Left cardiac atrium (tissue), 4 donors: ENCODE measurements at places on chromosomes 3 and 15. TPM values are rescaled to one million over a fixed set of nuclear protein-coding genes. Genes with fewer than 3 reads are reported as not detected.

DNA sequence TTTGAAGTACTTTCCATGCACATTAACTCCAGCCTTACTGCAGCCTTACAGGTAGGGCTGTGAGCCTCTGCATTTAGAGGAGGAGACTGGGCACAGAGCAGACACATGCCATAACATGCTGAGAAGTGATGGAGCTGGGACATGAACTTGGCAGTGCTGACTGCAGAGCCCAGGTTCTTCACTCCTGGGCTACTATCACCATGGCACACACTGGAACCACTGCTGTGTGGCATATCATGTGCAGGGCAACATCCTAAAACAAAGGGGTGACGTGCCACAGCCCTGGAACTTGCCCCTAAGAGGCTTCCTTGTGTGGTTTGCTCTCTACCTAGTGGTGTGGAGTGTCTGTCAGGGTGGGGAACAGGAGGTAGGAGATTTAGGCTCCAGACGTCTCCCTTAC, 25.4 kb downstream of the EHD4 start:
- no peak for DNase-seq

- no peak for DNase-seq
Measured at GRCh38 chr15:92044203-92044909, 190.8 kb downstream of the SLCO3A1 start.

DNA sequence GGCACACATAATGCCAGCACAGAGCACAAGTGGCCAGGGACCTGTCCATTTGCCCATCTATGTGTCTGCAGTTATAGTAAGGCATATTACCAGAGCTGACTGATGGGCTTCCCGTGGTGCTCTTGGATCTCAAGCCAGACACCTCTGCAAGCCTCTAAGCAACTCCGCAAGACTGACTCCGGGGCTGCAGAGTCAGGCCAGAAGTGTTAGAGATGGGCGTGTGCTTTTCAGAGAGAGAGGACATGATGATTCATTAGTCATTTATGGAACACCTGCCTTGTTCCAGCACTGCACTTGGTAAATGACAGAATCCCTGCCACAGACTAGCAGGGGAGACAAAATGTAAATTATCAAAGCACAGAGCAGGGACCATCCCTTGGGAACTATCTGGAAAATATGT, 559.0 kb downstream of the PDCD6IP start:
- DNase-seq: no peak

DNA sequence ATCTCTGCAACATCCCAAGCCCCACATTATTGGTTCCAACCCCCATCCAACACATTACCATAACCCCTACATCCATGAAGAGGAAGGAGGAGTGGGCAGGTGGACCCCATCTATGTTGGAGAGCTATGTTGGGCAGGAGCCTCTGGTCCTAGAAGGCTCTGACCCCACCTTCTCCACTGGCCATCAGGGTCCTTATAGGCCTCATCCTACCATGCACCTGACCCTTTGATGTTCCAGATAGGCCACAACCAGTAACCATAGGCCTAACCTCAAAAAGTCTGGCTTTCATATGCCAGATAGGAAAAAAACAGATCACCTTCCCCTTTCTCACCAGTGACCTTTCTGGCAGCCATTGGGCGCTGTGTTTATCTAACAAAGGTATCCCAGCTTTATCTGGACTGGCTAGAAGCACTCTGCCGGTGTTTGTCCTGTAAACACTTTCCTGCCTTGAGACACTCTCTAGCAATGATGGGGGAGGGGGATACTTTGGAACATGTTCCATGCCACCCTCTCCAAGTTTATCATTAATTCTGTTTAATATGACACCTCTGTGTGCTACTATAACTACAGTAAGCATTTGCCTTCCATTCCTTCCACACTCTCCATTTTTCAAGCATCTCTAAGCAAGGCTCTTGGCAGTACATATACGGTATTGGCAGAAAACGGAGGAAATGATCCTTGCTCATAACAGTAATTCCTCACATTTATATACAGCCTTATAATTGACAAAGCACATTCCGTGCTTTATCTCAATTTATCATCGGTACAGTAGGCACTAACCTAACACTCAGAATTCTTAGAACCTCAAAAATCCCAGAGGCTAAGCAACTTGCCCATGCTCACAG, 377.1 kb downstream of the VPS13C start:
- no peak for DNase-seq

The CSNK1G1 gene
- 8.6 TPM for total RNA-seq

The LDHAL6B gene
- not detected for total RNA-seq

- DNase-seq: no peak
Measured at GRCh38 chr3:197038679-197039462, 9.3 kb upstream of the MELTF start.

The PEX5L gene
- total RNA-seq: 1.4 TPM

DNA sequence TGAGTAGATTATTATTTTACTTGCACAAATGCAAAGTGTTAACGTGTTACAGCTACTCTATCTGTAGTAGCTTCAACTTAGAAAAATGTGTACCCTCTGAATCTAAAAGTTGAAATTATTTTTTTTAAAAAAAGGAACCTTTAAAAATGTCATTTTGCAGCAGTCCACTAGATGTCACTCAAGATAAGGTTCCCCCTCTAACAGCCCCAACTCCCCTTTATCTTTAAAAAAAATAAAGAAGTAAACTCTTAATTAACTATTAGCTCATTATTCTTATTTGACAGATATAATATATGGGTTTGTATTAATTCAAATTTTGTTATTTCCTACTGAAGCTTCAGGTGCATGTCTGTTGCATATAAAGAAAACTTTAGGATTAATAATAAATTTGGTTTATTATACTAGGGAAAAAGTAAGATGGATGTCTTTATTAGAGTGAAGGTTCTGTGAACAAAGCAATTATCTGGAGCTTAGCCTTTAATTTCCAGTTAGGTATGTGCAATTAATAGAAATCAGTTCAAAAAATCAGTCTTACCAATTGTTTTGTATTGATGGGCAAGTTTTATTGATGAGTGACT, 288.5 kb downstream of the VGLL3 start:
- DNase-seq: no peak

The TRA2B gene
- 56.3 TPM for total RNA-seq

The NMNAT3 gene
- total RNA-seq: 14.8 TPM

The PP2D1 gene
- total RNA-seq: not detected

DNA sequence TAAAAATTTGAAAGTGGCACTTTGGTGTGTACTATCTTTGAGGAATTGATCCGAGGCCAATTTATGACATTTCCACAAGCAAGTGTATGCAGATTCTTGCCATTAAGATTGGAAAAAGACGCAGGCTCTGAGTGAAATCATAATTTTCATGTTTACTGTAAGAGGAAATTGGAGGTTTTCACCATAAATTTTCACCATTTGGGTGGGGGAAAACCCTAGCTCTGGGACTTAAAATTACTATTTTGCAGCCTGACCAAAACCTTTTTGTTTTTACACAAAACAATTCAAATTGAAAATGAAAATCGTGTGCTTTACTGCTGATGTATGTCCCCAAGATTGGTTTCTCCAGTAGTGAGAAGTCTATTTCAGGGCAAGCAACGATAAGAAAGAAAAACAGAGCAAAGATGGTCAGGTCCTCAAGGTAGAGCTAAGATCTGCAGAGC, 282.6 kb downstream of the FOXP1 start:
- no peak for DNase-seq

DNA sequence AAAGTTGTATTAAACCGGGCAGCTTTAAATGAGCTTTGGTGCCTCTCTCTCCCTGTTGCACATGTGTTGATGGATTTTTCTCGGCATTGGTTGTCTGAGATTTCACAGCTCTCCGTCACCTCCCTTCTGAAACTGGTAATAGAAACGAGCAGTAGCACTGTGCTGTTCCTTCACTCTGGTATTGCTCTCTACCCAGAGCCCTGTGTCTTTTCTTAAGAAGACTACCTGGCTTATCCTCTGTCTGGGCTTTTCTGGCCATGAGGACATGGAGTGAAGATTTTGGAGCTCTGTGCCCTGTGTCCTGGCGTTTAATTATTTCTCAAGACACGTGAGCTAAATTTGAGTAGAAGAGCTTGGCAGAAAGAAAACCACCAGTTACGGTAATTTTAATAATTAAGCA, 209.6 kb upstream of the EIF1B start:
- DNase-seq: no peak

DNA sequence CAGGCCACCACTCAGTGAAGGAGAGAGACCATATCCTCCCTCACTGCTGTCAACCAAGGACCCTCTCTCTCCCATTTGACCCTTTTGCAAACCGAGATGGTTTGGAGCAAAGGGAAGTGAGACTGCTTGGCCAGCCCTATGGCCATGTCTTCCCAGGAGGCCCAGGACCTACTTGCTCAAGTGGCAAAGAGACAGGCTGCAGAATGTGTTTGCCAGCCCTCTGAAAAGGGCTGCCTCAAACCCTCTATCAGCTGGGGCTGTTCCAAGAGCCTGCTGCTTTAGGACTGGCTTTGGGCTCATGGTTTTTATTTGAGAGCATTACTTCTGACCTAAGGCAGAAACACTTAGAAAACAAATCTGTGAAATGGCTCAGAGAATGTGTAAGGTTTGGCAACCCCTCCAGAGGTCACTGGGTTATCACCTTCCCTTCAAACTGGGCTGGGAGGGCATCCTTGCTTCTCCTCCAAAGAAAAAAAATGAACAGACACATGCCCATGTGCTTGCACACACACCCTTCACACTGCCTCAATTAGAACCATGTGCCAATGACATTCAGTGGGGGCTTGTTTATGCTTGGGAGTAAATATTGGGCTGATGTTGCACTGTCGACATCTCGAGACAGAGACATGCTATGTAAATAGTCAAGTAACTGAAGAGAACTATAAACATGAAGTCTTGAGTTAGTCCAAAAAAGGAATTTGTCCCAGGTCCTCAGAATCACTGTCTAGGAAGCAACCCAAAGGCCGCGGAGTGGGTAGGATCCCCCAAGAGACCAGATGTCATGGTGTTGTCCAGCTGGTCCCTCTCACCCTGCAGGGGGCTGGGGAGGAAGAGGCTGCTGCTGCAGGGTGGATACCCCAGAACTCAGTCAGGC, 49.8 kb upstream of the CTDSPL start:
- no peak for DNase-seq

DNA sequence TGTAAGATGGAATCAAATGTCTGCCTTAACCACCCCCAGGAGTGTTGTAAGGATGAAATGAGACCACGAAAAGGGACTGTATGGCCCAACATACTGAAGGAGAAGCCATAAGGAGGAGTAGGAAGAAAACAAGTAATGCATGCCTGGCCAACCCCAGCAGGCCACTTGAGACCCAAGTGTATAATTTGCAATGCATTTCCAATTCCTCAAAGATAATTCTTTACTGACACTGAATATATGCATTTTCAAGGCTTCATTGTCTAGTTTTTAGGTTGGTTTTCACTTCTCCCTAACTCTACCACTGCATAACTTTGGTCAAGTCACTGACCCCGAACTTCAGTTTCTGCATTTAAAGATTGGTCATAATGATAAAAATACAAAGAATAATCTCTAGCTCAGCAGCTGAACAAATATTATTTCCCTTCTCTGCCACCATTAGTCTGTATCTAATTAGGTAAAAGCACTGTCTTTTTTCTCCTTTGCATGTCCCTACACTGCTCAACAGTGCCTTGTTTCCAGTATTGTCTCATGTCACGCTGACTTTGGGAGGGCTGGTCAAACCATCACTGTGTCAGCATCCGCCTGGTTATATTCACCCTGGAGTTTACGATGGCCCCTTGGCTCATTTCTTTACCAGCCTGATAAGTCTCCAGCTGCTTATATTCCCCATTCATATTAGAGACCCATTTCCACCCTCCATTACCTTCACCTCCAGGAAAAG, 378.6 kb downstream of the NTRK3 start:
- DNase-seq: no peak

DNA sequence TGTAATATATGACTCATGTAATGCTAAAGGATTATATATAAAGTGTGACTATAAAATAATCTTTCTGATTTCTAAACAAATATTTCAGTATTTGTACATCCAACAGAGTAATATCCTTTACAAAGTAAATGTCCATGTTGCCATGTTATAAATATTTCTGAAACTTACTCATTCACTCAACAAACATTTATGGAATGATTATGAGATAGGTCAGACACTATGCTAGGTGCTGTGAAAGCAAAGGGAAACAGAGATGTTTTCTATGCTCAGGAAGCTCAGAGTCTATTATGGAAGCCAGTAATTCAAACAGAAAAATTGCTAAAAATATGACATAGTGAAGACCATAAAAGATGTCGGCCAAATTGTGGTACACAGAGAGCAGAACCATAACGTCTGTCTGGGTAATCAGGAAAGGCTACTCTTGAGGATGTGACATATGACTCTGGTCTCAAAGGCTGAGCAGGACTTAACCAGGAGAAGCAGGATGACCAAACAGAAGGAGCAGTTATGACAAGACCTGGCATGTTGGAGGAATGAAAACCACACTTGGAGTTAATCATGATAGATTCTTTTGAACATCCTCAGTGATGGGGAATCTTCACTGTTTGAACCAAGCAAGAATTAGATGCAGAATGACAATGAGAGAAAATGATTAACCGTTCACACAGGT, 39.0 kb upstream of the MYO5C start:
- no peak for DNase-seq

The CNTN6 gene
- total RNA-seq: 0.47 TPM

The NR2E3 gene
- not detected for total RNA-seq

DNA sequence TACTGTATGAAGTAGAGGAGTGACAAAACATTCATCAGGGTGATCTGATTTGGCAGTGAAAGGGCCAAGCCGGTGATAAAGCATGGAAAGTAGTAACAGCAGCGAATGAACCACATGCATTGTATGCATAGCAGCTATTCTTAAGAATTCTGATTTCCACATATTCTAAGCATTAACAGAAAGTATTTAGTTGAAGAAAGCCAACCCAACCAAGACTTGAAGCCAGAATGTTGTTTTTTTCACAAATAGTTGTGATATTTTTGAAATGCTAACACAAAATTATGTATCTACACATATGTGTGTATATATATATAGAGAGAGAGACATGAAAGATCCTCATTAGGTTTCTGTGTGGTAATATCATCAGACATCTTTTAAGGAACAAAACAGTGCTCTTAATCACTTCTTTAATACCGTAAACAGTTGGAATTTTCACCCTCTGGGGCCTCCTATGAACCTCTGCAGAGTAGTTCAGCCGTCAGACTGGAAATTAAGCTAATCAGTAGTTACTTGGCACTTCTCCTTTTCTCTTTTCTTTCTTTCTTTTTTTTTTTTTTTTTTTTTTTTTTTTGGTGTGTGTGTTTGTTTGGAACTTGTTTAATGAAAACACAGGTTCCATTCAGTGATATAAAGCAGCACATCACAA, 139.6 kb downstream of the CMSS1 start:
- DNase-seq: no peak

The HIGD2B gene
- not detected for total RNA-seq

GRCh38 chr3:150090006-150090405, 119.3 kb upstream of the PFN2 start:
- DNase-seq: no peak

The HCLS1 gene
- 28.9 TPM for total RNA-seq

- no peak for DNase-seq
Measured at GRCh38 chr15:101210466-101210865, 41.4 kb downstream of the CHSY1 start.

- DNase-seq: no peak
Measured at GRCh38 chr3:132730891-132731580, 8.8 kb upstream of the NPHP3 start.

DNA sequence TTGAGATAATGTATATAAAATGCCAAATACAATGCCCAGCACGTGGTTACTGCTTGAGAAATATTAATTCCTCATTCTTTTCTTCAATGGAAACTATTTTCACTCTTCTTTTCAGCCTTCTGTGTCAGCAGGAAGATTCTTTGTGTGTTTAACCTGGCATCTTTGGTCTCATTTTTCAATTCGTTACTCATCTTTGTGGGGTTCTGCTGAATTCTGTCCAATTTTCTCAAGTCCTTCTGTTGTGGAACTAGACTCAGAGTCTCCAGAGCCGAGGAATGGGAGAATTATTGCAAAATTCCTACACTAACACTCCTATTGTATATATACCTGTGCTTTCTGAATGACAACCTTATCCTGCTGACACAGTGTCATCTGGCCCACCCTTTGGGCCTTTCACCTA, 96.8 kb upstream of the RGMA start:
- DNase-seq: no peak
